ENCODE measurements at places on chromosomes 1 and 21. TPM values are rescaled to one million over a fixed set of nuclear protein-coding genes. Genes with fewer than 3 reads are reported as not detected.

Gene LIX1L
- total RNA-seq: 39.5 TPM

Gene CFAP298
- 21.1 TPM for total RNA-seq

DNA sequence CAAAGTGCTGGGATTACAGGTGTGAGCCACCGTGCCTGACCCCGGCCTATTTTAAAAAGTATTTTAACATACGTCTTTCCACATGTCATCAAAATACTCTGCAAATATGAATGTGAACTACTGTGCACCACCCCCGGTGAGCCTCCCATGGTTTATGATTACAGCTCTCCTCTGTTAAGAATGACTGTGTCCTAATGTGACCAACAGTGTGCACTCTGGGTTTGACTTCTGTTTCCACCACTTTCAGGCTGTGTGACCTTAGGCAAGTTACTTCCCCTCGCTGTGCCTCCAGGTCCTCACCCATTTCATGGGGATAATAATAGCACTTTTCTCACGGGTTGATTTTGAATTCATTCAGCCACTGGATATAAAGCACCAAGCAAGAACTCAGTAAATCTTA is 14.7 kb downstream of the AMPD2 start:
- peaks cover 9% of the 10 kb centered on the region for H3K36me3 ChIP-seq
- H3K27ac ChIP-seq: peak overlapping the region; percentile 2
- H3K4me3 ChIP-seq: peak overlapping the region; percentile 55
- peaks cover 18% of the 10 kb centered on the region for H3K4me1 ChIP-seq

DNA sequence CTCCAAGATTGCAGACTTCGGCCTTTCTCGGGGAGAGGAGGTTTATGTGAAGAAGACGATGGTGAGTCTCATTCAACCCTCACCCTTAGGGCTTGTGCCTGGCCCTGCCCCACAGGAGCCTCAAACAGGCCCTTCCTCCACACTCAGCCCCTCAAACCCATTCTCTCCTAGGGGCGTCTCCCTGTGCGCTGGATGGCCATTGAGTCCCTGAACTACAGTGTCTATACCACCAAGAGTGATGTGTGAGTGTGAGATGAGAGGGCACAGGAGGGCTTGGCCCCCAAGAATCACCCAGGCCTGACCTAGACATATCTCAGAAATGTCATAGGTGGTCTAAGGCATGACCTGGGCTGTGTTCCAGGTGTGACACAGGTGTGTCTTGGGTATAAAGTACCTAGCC is 18.3 kb upstream of the MPL start:
- no peak for DNase-seq
- peaks cover 9% of the 10 kb centered on the region for H3K4me1 ChIP-seq
- no peak overlapping the region for H3K4me3 ChIP-seq
- H3K36me3 ChIP-seq: peaks cover 2% of the 10 kb centered on the region
- H3K27ac ChIP-seq: no peak overlapping the region

All from activated T-cell treated with anti-CD3 and anti-CD28 coated beads, Interleukin-2, amount 50 U/mL, for 72 hours (primary cell).